ENCODE measurements at places on chromosomes 2 and 18.

- peaks cover 4% of the 10 kb centered on the region for H3K27me3 ChIP-seq
- no peaks in the 10 kb centered on the region for H3K36me3 ChIP-seq
- H3K27ac ChIP-seq = no peak overlapping the region
- H3K4me1 ChIP-seq = no peaks in the 10 kb centered on the region
- no peak overlapping the region for H3K4me3 ChIP-seq
These were observed 59.6 kb downstream of the LONRF2 start for GRCh38 chr2:100262555-100263320.

DNA sequence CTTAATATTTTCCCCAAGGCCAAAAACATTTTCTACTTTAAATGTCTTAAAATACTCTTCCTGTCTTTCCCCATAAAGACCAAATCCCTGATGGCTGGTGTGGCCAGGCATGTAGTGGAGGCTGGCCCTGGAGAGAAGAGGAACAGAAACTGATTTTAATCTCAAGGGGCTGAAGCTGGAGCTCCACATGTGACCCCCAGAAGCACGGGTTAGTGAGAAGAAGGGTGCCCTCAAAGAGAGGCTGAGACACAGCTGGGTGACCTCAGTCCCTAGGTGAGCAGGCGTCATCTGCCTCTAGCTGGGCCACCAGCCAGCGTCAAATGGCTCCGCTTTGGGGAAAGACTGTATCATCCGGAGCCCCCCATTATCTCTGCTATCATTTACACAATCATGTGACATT is 19.3 kb upstream of the TMEM18 start:
- no peak for DNase-seq
- H3K27ac ChIP-seq = no peak overlapping the region
- H3K27me3 ChIP-seq = peaks cover 24% of the 10 kb centered on the region
- no peaks in the 10 kb centered on the region for H3K4me1 ChIP-seq

DNA sequence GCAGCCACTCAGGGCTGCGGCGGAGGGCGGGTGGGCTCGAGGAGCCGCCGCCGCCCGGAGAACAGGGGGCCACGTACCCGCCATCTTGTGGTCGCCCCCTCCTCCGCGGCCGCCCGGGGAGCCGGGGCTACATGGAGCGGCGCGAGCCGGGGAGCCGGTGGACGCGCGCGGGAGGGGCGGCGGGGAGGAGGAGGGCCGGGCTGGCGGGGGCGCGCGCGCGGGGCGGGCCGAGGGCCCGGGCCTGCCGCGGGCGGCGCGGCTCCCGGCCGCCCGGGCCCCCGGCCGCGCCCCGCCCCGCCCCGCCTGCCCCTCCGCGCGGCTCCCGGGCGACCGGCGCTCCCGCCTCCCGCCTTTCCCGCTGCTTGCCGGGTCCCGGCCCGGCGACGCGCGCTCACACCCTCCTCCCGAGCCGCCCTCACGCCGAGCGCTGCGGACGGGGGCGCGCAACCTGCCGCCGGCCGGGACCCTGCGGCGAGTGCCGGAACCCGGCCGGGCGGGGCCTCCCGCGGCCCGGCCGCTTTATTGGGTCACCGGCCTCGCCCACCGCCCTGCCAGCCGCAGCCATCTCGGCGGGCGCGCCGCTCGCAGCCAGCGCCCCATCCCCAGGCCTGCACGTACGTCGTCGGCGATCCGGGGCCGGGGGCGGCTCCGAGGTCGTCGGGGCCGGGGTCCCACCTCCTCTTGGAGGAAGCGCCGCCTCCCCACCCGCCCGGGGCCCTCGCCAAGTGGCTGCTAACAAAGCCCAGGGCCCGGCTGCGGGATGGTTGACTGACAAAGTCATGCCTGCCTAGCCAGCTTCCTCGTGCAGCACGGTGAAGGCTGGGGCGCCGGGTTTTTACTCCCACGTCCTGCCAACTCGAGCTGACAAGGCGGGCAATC is at the start of gene PPP4R1:
Gene PPP4R1 (minus strand): TSS at position 159 of the 879 bp plus-strand sequence. CDS start 75 bp downstream, at position 84.
- no peaks in the 10 kb centered on the region for H3K27me3 ChIP-seq
- peaks cover 59% of the 10 kb centered on the region for H3K4me1 ChIP-seq
- peaks cover 2% of the 10 kb centered on the region for H3K36me3 ChIP-seq
- peak; percentile 33 for DNase-seq

GRCh38 chr2:152647552-152647951 is 69.7 kb downstream of the PRPF40A start:
- H3K27me3 ChIP-seq = no peaks in the 10 kb centered on the region
- no peak overlapping the region for H3K4me3 ChIP-seq
- DNase-seq = no peak

GRCh38 chr2:174442546-174443510 is 44.0 kb downstream of the GPR155 start:
- no peaks in the 10 kb centered on the region for H3K36me3 ChIP-seq
- no peak overlapping the region for H3K4me3 ChIP-seq
- no peak for DNase-seq
- H3K27me3 ChIP-seq = no peaks in the 10 kb centered on the region
- no peaks in the 10 kb centered on the region for H3K4me1 ChIP-seq
- no peak overlapping the region for H3K27ac ChIP-seq

DNA sequence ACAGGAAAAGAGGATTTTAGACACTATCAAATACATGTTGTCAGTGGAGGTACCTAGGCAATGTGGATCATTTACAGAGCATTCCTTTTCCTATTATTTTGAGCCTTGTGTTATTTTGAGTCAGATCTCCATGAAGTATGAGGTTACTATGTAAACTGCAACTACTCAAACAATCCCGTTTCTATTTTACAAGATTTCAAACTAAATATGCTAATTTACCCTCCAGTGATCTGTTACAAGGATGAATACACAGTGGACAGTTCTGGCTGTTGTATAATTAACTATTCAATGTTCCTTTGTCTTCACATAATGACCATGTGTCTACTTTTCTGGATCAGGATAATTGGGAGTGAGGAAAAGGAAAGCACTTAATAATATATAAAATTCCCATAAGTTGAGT is 4.6 kb downstream of the HOXD1 start:
- H3K27ac ChIP-seq = no peak overlapping the region
- no peak overlapping the region for H3K4me3 ChIP-seq
- no peaks in the 10 kb centered on the region for H3K36me3 ChIP-seq
- no peak for DNase-seq
- H3K4me1 ChIP-seq = peaks cover 43% of the 10 kb centered on the region

- H3K27ac ChIP-seq = no peak overlapping the region
- DNase-seq = no peak
- H3K4me3 ChIP-seq = no peak overlapping the region
- H3K4me1 ChIP-seq = no peaks in the 10 kb centered on the region
- no peaks in the 10 kb centered on the region for H3K36me3 ChIP-seq
These were observed 713.6 kb downstream of the SLC4A3 start for GRCh38 chr2:220341014-220341413.

DNA sequence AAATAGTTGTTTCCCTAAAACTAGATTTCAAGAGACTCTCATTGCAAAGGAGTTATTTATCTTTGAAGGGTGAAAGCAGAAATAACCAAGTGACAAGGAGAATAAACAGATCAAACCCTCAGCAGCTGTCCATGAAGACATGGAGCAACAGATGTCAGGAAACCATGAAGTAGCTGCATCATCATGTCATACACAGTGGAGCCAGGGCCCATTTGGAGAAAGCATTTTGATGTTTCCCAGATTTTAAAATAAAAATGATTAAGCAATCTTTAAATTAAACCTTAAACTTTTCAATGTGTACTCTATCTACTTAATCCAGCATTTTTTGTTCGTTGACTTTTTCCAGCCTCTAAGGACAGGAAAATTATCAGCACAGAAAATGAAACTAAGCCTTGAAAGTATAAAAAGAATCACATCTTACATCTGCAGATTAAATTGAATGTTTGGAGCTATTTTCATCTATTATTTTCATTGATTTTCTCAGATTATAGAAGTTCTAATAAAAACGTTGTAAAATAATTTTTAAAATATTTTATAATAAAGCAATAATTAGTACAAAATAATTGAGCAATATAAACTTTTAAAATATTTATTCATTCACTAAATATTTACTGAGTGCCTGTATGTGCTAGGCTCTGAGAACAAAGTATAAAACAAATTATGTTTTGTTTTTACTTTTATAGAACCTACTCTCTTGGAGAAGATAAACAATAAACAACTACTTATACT is 860.1 kb downstream of the BCL11A start:
- no peak overlapping the region for H3K27ac ChIP-seq
- no peaks in the 10 kb centered on the region for H3K36me3 ChIP-seq
- H3K4me3 ChIP-seq = no peak overlapping the region
- H3K27me3 ChIP-seq = no peaks in the 10 kb centered on the region

DNA sequence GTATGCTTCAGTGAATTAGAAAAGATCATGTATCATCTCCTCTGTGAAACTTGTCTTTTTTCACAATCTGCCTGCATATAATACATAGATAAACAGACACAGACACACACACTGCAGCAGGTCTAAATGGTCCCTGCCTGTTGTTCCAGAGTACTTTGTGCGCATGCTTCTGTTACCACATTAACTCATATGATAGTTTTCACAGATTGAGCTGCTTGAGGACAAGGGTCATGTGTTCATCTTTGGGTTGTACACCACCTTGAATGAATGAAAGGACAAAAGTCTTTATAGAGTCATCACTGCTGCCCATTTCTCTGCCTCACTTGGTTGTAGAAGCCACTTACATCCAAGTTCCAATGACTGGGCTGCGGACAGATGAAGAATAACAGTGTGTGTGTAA is 72.7 kb upstream of the GLS start:
- no peak for DNase-seq
- peaks cover 81% of the 10 kb centered on the region for H3K4me1 ChIP-seq
- H3K36me3 ChIP-seq = no peaks in the 10 kb centered on the region
- H3K27me3 ChIP-seq = no peaks in the 10 kb centered on the region
- H3K27ac ChIP-seq = peak overlapping the region; percentile 90
